LHCN-M2 (cell line): ENCODE measurements at places on chromosomes 1 and 21.

- peak; percentile 96 for DNase-seq
These were observed 273.1 kb upstream of the SNX7 start for GRCh38 chr1:98388441-98388840.

DNA sequence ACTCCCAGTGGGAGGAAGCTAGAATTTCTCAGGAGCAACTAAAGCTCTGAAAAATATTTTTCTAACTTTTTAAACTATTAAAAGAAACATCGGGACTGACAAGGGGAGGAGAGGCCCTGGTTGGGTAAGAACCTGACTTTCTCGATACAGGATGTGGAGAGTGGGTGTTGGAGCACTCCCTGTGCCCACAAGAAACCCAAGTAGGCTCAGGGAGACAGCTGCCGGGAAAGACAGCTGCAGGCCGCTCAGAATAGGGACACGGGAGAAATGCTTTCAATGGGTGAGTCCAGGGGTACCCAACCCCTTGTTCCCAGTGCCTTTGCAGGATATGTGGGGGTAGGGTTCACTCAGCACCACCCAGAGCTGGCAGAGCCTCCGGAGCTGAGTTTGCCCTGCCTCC is 43.6 kb downstream of the PLEKHA6 start:
- peak; percentile 100 for DNase-seq

DNA sequence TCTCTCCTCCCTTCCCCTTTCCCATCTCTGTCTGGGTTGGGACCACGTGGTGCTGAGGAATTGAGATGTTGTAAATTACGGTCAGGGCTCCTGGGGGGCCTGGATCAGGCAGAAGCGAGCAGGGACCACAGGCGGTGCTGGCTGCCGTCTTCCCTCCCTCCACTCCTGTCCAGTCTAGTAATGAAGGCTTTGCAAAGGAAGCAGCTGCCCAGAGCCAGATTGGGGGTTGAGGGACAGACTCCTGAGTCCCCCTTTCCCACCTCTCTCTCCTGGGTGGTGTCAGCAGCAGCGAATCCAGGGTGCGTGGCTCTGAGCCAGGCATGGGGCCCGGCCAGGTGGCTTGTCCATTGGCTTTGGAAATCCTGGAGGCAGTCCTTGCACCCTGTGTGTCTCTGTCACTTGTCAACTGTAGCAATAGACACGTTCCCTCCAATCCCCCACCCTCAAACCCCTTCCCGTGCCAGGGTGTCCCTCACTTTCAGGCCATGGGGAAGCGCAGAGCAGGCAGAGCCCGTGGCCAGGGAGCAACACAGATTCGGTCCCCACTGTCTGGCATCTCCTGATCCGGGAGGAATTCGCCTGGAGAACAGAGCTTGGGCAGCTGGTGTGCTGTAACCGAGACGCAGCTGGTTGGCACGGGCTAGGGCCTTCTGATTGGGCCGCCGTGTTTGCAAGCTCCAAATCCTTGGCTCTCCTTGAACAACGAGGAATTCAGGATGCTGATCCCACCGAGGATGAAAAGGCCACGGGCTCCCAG is 64.8 kb upstream of the WNT4 start:
- DNase-seq: no peak

DNA sequence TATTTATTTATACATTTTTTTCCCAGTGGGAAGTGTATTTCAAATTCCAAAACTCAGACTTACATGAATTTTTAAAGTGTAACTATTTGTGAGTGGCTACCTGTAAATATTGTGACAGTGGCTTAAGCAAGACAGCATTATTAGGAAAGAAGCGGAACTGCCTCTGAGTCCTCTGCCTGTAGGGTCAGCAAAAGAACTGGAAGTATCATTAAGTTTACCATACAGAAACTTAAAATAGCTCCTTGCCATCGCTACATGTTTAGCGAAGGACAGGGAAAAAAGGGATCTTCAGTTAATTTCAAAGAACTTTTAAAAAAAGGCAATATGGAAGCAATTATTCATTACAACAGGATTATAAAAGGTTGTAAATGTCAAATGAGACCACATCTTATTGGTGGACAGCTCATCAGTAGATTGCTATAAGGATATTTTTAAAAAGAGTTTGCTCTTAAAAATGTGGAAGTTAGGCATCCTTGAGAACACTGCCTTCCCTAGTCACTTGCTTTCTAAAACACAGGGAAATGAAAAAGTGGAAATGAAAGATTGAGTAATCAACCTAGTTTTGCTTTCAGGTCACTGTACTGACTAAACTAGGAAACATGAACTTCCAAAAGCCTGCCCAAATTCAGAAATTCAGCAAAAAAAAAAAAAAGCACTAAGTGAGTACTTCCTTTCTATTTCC is 39.2 kb downstream of the NSL1 start:
- peak; percentile 14 for DNase-seq

DNA sequence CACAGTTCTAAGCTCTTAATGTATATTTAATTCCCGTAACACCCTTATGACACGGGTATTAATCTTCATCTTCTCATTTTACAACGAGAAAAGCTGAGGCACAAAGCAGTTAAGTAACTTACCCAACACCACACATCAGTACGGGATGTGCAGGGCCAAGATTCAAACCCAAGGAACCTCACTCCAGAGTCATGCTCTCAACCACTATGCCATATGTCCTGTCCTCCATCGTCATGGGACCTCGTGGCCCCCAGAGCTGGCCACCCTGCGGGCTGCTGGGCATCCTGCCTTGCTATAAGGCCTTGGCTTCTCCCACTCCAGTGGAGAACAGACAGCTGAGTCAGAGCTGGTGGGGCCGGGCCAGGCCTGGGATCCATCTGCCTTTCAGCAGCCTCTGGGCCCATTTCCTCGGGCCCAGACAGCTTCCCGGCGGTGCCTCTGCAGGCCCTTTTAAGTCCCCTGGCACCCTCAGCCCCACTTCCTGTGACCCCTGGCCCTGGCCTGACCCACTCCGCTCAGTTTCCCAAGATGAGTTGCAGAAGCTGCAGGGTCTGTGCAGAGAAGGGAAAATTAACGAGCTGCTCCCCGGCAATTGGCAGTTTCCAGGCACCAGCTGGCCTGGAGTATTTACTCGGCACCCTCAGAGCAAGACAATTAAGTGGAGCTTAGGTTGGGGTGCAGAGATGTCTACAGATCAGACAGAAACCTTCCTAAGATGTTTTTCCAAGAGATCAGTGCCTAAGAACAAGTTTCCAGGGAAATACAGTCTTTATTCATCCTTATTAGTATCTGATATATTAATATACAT is 98.2 kb downstream of the EPHB2 start:
- peak; percentile 56 for DNase-seq

DNA sequence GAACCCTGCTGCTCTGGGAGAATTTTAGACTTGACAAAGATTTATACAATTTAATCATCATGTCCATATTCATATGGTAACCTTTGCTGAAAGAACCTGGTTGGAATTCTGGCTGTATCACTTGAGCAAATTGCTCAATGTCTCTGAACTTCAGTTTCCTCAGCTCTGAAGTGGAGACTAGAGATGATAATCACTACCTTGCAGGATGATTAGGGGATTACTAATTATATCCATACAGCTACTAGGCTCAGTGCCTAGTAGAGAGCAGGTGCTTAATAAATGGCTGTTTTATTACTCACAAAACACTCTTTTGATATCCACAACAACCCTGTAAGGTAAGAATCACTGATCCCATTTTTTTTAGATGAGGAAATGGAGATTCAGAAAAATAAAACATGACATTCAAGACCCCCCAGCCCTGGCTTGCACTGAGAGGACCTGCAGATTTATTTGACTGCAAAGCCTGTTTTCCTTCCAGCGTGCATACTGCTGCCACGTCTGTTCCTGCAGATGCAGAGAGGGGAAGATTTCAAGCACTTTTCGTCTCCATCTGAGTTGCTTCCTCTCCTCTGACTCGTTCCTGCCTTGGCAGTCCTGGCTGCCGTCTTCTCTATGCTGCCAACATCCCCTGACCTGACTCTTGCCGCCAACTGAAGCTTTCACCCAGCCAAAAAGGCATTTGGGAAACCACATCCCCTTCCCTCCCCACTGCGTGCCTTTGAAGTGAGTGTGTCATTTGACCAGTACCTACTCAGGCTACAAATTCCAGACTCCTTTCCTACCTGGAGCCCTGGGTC is 203.0 kb downstream of the PLPP3 start:
- DNase-seq: peak; percentile 59
